Upper lobe of right lung (tissue), 1 donor: ENCODE measurements at places on chromosomes 3 and 15.

DNA sequence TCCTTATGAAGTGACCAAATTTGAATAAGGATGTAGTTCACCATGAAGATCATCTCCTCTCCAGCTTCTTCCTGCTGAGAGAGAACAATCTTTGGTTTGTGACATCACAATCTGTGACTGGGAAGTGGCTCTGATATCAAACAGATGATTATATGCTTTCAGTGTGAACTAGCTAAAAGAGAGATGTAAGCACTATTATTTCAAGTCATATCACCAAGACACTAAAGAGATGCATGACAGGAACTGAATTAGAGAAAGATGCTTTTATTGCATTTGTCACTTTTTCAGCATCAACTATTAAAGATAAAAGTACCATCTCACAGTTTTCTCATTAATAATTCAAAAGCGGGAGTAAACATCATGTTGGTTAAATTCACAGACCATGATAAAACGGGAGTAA, 3.5 kb downstream of the CHRM5 start:
- DNase-seq: no peak

DNA sequence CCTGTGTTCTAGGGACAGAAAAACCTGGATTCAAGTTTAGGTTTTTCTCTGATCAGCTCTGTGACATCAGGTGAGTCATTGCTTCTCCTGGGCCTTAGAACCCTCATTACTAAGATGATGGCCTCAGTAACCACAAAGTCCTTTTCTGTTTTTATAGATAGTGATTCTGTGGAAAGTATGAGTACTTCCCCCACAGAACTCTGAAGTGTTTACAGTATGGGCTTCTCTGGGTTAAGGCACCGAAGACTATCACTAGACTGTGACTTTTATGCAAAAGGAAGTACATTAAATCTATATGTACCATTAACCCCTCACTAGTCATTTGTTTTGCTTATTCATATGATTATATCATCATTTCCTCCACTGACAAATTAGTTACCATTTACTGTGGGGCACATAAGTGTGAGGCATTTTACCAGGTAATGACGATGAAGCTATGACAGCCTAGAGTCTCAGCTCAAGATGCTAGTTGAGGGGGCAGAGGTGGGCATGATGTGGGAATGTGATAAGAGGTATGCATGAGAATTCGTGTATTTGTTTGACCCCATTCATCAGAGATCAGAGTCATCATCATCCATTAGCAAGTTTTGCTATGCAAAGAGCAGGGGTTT, 15.0 kb upstream of the RORA start:
- no peak for DNase-seq

- DNase-seq: no peak
These were observed 60.4 kb upstream of the POLG start for GRCh38 chr15:89395031-89395430.

DNA sequence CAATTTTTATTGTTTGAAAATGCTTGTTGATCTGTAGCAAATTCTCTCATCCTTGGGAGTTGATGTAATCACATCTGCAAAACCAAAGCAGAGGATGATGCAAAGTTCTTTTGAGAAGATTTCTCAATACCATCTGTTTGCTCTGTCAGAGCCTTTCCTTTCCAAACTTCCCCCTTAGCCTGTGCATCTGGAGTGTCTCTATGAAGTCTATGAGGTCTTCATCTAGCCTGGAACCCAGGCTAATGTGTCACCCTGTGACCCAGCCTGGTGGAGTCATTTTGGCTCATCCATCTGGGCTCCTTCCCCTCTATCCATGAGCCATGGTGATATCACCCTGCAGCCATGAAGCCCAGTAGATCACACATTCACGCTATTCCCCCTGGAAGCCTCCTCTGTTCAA, 123.2 kb upstream of the SLC7A14 start:
- no peak for DNase-seq

- DNase-seq: no peak
These were observed 136.9 kb upstream of the TOPAZ1 start for GRCh38 chr3:44104668-44105321.

DNA sequence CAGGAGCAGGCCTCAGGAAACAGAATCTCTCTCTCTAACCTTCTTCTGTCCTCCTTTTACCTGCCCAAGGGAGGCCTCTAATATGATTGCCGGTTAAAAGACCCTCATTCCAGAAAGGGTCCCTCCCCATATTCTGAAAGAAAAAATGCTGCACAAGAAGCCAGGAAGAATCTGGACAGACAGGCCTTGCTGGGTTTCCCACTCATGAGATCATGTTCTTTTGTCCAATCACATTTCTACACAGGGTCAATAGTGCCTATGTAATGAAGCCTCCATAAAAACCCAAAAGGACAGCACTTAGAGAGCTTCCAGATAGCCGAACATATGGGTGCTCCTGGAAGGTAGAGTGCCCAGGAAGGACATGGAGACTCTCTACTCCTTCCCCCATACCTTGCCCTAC, 146.0 kb downstream of the MYO9A start:
- no peak for DNase-seq

DNA sequence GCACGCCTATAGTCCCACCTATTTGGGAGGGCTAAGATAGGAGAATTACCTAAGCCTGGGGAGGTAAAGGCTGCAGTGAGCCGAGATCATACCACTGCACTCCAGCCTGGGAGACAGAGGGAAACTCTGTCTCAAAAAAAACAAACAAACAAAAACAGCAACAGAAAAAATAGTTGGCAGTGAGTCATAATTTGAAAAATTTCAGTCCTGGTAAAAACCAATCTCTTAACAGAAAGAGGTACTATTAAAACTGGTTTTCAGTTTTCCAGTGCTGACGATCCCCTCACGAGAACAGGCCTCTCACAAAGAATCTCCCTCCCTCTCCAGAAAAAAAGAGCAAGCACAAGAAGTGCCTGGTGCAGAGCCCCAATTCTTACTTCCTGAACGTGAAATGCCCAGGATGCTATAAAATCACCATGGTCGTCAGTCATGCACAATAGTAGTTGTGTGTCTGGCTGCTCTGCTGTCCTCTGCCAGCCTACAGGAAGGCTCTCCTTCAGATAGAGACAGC, 22.8 kb upstream of the MAP4 start:
- no peak for DNase-seq
